ENCODE measurements at places on chromosomes 12 and 14. TPM values are rescaled to one million over a fixed set of nuclear protein-coding genes. Genes with fewer than 3 reads are reported as not detected.

Gene RESF1
- 54.0 TPM for polyA plus RNA-seq

Gene SNRNP35
- polyA plus RNA-seq = 67.0 TPM

Gene SOAT2
- 0.06 TPM for polyA plus RNA-seq

Gene HIF1A
- polyA plus RNA-seq = 200 TPM

Gene RAD51AP1
- 2.1 TPM for polyA plus RNA-seq

Gene NANOG
- not detected for polyA plus RNA-seq

Gene RPL10L
- not detected for polyA plus RNA-seq

Gene TMEM132C
- 0.44 TPM for polyA plus RNA-seq

Gene DNAH10
- polyA plus RNA-seq = 2.0 TPM

Gene TOMM20L
- polyA plus RNA-seq = not detected

Gene SLC6A13
- 0.46 TPM for polyA plus RNA-seq

Gene TBX3
- polyA plus RNA-seq = 30.8 TPM

Gene LGR5
- polyA plus RNA-seq = 0.28 TPM
